ENCODE measurements at places on chromosomes 1 and 21.

- DNase-seq = no peak
These were observed 172.5 kb upstream of the GALNT2 start for GRCh38 chr1:229894532-229894931.

DNA sequence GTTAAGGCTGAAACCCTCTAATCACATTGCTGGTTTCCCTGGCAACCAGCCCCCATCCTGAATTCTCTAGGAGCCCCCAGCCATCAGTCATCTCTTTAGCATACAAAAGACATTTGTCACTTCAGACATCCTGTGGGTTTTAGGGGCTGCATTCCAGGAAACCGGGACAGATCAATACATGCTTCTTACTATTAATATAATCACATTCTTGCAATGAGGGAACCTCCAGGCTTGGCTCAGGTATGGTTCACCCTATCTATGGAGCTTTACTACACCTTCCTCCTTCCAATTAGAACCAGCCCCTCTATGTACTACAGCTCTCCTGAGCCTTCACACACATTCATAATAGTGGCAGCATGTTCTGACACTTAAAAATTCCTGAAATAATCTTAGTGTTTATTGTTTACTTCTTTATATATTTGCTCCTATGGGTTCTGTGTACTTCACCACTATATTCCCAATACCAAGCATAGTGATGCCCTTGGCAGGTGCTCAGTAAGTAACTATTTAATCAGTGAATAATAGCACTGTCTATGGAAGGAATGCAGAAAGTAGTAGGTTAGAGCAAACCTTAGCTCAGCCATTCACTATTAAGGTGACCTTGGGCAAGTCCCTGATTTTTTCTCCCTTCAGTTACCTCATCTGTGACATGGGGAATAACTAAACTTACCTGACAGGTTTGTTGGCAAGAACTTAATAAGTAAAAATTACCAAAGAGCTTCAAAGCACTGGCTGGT is 59.6 kb downstream of the ZNF678 start:
- DNase-seq = no peak

DNA sequence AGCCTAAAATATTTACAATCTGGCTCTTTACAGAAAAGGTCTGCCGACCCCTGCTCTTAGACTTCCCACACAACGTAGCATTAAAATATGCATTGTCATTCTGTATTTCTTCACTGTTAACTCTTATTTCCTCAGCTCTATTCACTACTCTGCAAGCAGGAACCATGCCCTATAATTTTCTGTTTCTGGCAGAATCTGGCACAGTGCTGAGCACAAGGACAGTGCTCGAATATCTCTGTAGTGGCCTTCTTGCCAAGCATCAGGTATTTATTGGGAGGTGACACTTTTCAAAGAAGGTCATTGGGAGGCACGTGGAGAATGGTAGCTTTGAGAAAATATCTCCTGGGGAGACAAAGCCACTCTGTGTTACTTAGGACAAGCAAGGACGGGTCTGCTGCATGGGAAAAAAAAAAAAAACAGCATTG is 77.9 kb downstream of the PSMG1 start:
- no peak for DNase-seq

- no peak for DNase-seq
These were observed 17.0 kb downstream of the RBP7 start for GRCh38 chr1:10014016-10014415.

GRCh38 chr21:37372951-37373350 is 6.4 kb downstream of the DYRK1A start:
- no peak for DNase-seq

DNA sequence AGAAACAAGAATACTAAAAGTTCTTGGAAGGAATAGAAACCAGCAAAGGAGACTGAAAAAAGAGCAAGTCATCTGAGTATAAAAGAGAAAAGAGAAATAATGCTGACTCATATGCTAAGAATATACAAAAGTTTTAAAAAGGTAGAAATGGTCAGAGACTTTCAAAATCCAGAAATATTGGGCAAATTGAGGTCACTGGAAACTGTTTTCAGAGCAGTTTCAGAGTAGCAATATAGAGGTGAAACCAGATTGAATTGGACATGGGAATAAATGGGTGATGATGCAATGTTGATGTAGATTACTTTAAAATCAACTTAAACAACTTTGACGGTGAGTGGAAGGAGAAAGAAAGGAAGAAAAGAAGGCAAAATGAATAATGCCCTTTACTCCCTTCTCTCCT is 1.8 kb upstream of the RPS6KC1 start:
- DNase-seq = no peak

- DNase-seq = no peak
These were observed 12.9 kb downstream of the COPA start for GRCh38 chr1:160330119-160330518.

- DNase-seq = no peak
These were observed 345.5 kb downstream of the SMYD3 start for GRCh38 chr1:246161626-246162025.

- DNase-seq = no peak
These were observed 40.8 kb upstream of the IGSF3 start for GRCh38 chr1:116708255-116708900.

GRCh38 chr21:46322351-46323226 is 1.1 kb downstream of the C21orf58 start:
- no peak for DNase-seq

GRCh38 chr1:234925440-234926263 is 203.0 kb downstream of the TOMM20 start:
- DNase-seq = no peak

- no peak for DNase-seq
These were observed 1.8 kb upstream of the FNDC10 start for GRCh38 chr1:1601564-1602303.

- no peak for DNase-seq
These were observed 26.3 kb upstream of the ACTN2 start for GRCh38 chr1:236659792-236660587.

GRCh38 chr21:44938772-44939531 is 877 bp upstream of the SLX9 start:
- no peak for DNase-seq

- DNase-seq = no peak
These were observed 22.6 kb downstream of the EPHA2 start for GRCh38 chr1:16133007-16133961.

- DNase-seq = no peak
These were observed 5.6 kb downstream of the LPAR3 start for GRCh38 chr1:84887261-84887934.

DNA sequence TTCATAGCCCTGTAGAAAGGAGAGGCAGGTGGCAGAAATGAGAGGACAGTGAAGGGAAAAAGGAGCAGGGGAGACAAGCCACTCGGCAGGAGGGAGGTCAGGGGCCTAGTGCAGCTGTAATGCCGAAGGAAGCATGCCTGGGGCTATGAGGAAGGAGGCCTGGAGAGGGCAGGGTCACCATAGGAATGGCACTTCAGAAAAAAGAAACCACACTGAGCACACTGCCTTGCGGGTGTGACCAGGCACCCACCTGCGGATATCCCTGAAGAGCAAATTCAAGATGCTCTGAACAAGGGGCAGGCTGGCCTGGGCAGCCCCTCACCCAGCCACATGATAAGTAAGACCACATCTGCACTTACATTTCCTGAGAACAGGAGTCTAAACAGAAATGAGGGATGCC is 104.7 kb downstream of the JAK1 start:
- DNase-seq = no peak

DNA sequence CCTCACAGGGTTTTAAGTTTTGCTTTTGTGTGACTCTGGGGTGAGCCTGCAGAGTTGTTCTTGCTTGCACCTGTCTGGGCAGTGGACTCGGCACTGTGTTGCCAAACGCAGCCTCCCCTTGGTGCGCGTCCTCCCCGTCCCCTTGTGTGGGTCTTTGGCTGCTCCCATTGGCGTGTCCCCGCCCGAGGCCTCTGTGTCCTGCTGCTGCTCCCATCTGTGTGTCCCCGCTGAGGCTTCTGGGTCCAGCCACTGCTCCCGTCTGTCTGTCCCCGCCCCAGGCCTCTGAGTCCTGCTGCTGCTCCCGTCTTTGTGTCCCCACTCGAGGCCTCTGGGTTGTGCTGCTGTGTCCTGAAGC is 62.8 kb downstream of the PCNT start:
- no peak for DNase-seq

- DNase-seq = no peak
These were observed 90.4 kb downstream of the SLC45A1 start for GRCh38 chr1:8408151-8408839.

GRCh38 chr1:199301472-199302217 is 662.8 kb downstream of the PTPRC start:
- no peak for DNase-seq

All from activated gamma-delta T cell treated with anti-CD3 and anti-CD28 coated beads, Interleukin-2, amount 50 U/mL, for 16 hours (primary cell).